ENCODE measurements at places on chromosomes 1 and 21. TPM values are rescaled to one million over a fixed set of nuclear protein-coding genes. Genes with fewer than 3 reads are reported as not detected.

The ANP32E gene
- 56.5 TPM for total RNA-seq

The SGIP1 gene
- total RNA-seq: not detected

The DLGAP3 gene
- total RNA-seq: 0.52 TPM

The SHISAL2A gene
- total RNA-seq: not detected

The PDC gene
- not detected for total RNA-seq

The ACOT11 gene
- 5.3 TPM for total RNA-seq

The SLAMF8 gene
- total RNA-seq: not detected

DNA sequence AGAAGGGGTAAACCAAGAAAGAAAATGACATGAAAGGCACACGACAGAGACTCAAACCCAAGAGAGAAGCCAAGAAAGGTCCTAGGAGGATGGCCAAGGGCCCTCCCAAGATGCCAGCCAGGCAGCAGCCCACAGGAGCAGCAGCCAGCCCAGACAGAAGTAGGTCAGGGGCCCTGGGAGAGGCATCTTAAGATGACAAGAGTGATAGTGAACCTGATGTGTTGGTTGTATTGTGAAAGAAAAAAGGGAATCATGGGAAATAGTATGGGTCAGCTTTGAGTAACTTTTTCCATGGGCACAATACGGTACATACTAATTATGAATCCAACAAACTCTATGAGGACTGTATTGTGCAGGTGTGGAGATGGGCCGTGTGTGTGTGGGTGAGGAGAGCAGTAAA is 3.3 kb downstream of the CCSAP start:
- no peak for DNase-seq

DNA sequence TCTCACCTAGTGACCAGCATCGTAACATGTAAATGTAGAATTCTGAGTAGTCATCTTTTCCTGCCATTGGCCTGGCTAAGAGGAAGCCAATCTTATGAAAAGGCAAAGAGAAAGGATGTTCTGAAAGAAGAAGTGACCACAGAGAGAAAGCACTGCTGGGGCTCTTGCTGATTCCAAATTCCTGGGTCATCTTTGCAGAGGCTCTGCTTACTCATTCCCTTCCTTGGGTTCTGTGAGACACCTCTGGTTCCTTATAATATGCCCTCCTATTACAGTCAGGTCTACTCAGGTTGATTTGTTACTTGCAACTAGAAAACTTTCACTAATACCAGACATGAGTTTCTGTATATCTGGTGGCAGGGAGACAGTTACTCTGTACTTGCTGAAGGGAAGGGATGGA is 198.8 kb upstream of the C8B start:
- DNase-seq: no peak

DNA sequence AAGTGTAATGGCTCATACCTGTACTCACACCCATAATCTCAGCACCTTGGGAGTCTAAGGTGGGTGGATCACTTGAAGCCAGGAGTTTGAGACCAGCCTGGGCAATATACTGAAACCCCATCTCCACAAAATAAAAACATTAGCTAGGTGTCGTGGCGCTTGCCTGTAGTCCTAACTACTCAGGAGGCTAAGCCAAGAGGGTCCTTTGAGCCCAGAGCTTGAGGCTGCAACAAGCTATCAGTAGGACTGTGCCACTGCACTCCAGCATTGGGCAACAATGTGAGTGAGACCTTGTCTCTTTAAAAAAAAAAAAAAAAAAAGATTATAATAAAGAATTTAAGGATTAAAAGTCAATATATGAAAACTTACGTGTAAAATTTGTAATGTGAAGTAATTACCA is 11.7 kb downstream of the BPNT1 start:
- no peak for DNase-seq

- no peak for DNase-seq
Measured at GRCh38 chr1:98919211-98919610, 85.5 kb downstream of the PLPPR5 start.

DNA sequence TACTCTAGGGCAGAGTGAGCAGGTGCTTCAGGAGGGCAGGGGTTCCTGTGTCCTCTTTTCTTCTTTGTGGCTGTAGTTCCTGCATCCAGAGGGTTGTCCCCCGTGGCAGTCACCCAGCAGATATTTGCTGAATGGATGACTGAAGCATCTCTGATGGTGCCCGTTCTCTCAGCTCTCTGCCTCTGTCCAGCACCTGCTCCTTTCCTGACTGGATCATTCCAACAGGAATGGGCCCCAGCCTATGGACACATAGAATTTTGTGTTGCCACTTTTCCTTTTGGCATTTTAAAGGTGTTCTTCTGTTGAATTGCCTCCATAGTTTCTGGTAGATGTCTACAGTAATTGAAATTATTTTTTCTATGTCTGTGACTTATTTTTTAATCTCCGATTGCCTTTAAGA is 372.5 kb upstream of the C1orf174 start:
- DNase-seq: no peak

GRCh38 chr1:201044119-201044518 is 20.6 kb upstream of the KIF21B start:
- no peak for DNase-seq

- DNase-seq: no peak
Measured at GRCh38 chr1:115240297-115240696, 97.8 kb downstream of the NGF start.

GRCh38 chr1:43387976-43388599 is 1.5 kb downstream of the MED8 start:
- DNase-seq: no peak

- DNase-seq: no peak
Measured at GRCh38 chr21:15326032-15326867, 261.4 kb upstream of the NRIP1 start.

- DNase-seq: peak; percentile 30
Measured at GRCh38 chr1:37999430-38000232, 5.7 kb downstream of the FHL3 start.

DNA sequence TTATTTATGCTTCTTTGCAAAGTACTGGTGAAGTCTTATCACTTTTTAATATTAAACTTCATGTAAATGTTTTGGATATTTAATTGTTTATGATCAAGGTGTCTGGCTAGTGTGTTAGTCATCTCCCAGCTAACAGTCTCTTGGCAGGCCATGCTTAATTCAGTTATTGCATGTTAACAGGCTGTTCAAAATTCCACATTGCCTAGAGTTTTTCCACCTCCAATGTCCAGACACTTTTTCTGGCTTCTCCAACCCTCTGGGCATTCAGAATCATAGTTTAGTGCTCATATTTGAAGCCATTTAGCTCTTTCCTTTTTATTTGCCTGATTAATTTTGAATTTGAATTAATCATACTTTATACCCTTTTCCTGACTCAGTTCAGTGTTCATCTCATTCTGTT is 69.2 kb downstream of the OLFML2B start:
- DNase-seq: peak; percentile 18

GRCh38 chr1:184101141-184101540 is 49.6 kb downstream of the TSEN15 start:
- no peak for DNase-seq

GRCh38 chr1:223482766-223483165 is 89.6 kb downstream of the CCDC185 start:
- peak; percentile 39 for DNase-seq

- no peak for DNase-seq
Measured at GRCh38 chr1:53071167-53071865, 9.3 kb downstream of the PODN start.

- DNase-seq: no peak
Measured at GRCh38 chr1:162145966-162146696, 76.6 kb downstream of the NOS1AP start.

DNA sequence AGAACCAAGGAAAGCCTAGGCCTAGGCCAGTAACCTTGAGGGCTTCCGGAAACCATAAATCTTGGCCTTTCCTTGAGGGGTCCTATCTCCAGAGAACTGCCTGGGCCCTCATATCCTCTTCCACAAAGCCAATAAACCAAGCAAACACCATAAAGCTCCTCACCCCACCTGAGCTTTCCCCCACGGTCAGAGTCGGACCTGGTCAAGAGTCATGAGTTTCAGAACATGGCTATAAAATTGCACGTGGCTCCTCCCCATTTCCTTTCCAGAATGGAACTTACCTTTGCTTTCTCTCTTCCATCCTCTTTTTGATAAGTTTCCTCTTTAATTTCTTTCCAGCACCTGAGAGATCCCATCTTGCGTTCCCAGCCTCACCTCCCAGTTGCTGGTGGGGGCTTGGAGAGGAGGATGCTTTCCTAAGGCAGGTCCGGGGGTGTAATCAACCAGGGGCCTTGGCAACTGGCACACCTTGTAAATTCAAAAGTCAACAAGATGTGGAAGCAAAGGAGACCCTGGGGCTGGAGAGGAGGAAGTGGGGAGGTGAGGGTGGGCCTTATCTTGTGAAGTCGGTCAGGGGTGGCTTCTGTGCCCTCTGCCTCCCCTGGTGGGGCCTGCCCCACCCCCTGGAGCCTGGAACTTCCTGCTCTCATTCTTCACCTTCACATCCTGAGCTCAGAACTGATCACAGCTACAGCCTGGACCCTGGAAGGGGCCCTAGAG is 259.9 kb downstream of the FOXD2 start:
- DNase-seq: no peak

- DNase-seq: peak; percentile 72
Measured at GRCh38 chr1:6519935-6520671, 28.6 kb upstream of the PLEKHG5 start.

DNA sequence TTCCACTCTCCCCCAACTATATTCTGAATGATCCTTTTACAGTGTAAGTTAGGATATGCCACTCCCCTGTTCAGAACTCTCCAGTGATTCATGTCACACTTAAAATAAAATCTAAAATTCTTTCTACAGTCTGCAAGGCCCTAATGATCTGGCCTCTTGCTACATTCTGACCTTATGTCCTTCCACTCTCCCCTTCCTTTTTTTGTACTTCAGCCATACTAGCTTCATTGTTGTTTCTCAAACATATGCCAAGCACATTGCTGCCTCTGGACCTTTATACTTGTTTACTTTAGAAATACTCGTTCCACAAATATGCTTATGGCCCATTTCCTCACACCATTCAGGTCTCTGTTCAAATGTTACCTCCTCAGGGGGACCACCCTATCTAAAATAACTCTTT is 14.8 kb upstream of the PSMA5 start:
- DNase-seq: no peak

DNA sequence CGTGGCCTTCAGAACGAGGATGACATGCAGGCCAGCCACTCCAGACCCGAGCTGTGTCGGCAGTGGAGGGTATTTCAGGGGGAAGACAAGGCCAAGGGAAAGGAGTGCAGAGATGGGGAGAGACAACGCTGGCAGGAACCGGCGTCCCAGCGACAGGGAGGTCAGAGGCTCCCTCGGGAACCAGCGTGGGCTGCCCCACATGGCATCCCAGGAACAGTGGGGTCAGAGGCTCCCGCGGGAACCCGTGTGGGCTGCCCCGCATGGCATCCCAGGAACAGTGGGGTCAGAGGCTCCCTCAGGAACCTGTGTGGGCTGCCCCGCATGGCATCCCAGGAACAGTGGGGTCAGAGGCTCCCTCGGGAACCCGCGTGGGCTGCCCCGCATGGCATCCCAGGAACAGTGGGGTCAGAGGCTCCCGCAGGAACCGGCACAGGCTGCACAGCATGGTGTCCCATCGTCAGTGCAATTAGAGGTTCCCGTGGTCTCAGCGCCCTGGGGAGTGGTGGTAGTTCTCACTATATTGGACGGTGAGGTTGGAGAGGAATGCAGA is 43.0 kb downstream of the SLC19A1 start:
- no peak for DNase-seq

GRCh38 chr1:14894811-14895560 is 258.6 kb upstream of the TMEM51 start:
- no peak for DNase-seq

DNA sequence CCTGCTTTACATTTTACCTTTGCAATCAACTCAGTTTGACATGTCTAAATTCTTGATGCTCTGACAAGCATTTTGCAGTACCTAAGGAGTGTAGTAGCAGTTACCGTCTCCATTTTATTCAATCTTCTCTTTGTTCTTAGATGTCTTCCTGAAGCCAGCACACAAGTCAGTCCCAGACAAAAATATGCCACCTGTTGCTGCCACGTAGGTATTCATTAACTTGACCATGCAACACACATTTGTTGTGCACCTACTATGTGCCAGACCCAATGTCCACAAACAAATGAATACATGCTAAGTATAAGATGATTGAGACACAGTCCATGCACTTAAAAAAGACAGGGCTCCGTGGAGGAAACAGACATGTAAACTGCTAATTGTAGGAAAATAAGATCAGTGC is 81.5 kb upstream of the NGF start:
- DNase-seq: no peak

DNA sequence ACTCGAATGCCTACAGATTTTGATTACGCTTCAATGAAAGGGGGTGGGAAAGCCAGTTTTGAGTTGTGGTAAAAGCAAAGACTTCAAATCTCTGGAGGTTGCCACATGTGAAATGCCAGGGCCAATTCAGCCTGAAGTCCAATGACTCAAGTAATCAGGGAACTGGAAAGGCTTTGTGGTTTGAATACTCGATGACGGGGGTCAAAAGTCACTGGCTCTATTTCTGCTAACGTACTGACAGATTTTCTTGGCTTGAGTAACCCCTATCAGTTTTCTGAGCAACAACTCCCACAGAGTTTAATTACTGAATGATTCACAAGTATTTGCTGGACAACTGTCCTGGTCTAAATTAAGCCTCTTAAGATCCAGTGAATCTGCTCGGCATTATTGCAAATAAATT is 152.2 kb downstream of the SIPA1L2 start:
- peak; percentile 99 for DNase-seq

- no peak for DNase-seq
Measured at GRCh38 chr1:25700144-25700523, 83.5 kb downstream of the MAN1C1 start.

DNA sequence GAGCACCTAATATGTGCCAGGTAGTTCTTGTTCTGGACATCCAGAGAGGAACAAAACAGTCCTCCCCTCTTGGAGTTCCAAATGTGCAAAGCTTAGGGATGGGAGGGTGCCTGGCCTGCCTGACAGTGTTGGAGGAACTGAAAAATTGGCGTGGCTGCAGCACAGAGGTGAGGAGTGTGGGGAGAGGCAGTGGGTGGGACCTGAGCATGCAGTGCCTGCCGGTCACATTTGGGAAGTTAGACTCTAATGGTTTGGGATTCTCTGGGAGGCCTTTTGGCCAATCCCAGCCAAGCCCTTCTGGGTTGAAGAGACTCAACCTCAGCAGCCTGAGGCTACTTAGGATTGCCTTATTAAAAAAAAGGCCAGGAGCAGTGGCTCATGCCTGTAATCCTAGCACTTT is 2.3 kb upstream of the TCEA3 start:
- DNase-seq: no peak

- DNase-seq: no peak
Measured at GRCh38 chr1:233427907-233428306, 100.4 kb downstream of the MAP3K21 start.

DNA sequence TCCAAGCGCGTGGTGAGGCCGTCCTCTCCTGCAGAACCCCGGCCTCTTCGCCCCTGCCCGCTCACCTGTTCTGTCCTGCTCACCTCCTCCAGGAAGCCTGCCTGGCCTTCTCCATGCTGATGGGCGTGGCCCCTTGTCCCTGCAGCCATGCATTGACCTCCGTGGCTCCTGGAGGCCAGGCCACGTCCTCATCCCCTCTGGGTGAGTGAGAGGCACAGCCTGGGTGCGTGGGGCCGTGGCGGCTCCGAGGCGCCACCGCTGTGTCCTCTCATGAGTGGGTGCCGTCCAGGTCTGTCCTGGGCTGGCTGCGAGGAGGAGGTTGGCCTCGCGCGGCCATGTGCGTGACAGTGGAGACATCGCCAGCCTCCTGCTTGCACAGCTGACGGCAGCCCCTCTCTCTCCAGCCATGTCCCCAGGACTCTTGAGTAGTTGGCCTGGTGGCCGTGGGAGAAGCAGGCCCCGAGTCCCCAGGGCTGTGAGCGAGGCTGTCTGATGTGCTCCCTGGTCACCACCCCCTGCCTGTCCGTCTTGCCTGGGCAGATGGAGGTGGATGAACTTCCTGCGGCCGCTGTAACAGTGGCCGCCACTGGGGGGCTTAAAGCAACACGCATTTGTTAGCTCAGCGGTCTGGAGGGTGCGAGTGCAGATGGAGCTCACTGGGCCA is 58.1 kb downstream of the PRKCZ start:
- no peak for DNase-seq
